Left lung (tissue), 14 donors: ENCODE measurements at places on chromosomes 11 and 22. TPM values are rescaled to one million over a fixed set of nuclear protein-coding genes. Genes with fewer than 3 reads are reported as not detected.

Gene BET1L
- polyA plus RNA-seq: 40.0 TPM

Gene APOL2
- polyA plus RNA-seq: 40.8 TPM

DNA sequence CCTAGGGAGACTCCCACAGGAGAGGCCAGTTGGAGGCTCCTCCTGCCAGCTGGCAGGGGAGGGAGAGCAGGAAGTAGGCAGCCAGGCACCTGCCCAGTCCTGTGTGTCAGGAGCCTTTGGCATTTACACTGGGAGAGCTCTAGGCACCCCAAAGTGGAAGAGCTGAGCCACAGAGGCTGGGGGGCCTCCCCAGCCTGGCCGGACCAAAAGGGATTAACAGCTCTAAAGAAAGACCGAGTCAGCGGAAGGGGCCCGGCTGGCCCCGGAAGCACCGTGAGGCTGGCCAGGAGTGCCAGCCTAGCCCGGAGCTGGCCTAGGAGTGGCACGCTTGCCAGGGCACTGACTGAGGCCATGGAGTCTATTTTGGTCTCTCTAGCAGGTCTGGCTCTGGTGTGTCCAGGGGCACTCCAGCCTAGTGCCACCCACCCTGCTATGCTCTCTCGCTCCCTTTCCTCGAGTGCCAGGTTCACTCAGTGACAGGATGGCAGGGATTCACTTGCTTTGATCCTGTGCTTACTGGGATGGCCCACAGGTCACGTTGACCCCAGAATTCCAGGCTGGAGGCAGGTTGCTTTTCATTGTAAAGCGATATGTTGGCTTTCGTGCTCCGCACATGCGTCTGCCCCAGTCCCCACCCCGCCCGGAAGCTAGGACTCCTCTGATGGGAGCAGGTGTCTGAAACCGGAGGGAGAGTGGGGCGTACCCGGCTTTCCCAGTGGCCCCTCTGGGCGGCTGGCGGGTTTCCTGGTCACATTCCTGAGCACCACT, 3.3 kb upstream of the KMT5B start:
- no peak for DNase-seq

DNA sequence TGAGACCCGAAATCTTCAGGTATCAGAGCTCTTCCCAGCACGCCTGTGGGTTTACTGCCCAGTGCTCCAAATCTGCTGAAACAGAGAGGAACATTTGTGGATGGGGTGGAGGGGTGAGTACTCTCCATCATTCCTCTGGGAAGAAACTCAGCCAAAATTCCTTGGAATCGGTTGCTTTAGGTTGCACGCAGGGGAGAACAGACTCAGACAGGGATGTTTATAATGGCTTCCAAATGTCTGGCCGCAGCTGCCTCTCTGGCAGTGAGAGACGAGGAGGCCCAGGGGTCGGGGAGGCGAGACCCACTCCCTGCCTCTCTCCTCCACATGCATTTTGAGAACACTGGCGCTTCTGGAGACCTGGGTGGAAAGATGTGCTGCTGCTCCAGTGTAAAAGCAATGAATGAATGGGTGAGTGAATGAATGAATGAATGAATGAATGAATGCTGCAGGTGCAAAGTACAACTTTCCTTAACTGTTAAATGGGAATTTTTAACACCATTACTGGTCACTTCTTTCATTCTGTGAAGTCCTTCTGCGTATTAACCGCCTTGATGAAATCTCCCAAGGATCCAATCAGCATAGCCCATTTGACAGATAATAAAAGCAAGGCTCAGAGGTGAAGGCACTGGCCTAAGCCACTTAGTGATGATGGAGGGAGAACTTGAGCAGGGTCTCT, 437.4 kb downstream of the MIAT start:
- DNase-seq: peak; percentile 13

GRCh38 chr11:78039391-78039918, 16.4 kb upstream of the KCTD14 start:
- no peak for DNase-seq

DNA sequence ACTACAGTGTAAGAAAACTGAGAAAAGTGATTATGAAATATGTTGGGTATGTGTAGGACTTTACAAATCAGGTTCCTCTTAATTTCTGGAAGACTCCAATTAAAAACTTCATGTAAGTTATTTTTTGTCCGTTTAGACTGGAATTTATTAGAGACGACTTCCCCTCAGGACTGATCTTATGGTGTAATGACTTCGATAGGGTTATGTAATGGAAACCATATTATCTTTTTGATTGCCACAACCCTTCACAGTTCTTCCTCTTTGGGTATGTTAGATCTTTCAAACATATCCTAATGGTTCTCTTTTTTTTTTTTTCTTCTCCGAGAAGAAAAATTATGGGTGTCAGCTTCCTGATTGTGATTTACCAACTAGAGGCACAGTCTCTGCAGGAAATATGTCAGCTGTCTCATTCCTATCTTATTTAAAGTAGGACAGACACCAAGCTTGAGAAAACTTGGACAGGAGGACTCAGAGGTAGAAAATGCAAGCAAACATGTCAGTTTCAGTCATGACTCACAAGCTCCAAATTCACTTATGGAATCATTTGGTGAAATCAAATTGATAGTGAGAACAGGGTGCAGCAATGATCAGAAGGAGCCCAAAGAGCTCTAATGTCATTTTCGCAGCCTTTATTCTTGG, 11.1 kb upstream of the LDLRAD3 start:
- DNase-seq: peak; percentile 23

DNA sequence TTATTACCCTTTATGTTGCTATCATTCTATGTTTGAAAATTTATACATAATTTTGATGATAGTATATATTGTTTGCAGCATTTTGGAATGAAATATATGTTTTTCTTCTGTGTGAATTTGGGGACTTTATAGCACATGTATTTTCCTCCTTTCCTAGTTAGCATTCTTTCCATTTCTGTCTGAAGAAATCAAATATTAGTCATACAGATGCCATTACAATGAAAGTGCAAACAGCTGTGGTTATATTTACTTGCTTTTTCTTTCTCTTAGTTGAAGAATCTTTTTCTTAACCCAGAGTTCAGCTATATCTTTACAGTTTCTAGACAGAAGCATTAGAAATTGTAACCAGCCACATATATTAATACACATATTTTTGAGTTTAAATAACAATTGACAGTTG, 753.1 kb upstream of the ARHGAP42 start:
- no peak for DNase-seq

DNA sequence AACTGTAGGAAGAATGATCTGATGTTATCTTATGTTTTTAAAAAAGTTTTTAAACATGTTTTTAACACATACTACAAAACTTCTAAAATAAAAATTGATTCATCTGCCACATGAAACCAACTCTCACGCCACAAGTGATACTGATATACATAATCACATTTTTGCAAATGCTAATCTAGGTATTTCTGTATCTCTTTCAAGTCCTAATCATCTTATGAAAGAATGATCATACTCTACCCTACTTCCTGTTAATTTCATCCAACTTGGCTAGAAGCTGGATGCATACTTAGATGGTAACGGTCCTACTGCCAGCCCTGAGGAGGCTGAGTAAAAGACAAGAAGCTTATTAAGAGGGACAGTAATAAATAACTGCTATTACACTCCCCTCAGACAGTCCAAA, 19.2 kb downstream of the THAP12 start:
- DNase-seq: no peak

GRCh38 chr11:12152321-12152720, 41.9 kb downstream of the MICAL2 start:
- DNase-seq: no peak

- DNase-seq: no peak
These were observed 37.1 kb downstream of the BCR start for GRCh38 chr22:23217171-23218052.

DNA sequence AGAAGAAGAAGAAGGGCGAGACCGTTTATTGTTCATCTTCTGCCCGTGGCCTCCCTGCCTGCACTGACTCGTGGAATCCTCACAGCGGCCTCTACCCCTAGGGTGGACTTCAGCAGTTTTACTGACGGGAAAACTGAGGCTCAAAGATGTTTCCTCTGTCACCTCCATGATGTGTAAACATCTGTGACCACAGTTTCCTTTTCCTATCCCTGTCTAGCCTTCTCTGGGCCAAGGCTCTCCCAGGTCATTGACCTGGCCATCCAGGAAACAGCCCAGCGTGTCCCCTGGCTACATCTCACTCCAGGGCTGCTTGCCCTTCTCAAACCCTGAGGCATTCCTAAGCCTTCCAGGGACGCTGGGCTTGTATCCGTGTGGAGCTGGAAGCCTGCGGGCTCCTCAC, 49.0 kb upstream of the GCAT start:
- no peak for DNase-seq

- DNase-seq: no peak
These were observed 64.4 kb downstream of the CD82 start for GRCh38 chr11:44629732-44630345.

GRCh38 chr11:17019232-17019631, 5.0 kb upstream of the PLEKHA7 start:
- no peak for DNase-seq

DNA sequence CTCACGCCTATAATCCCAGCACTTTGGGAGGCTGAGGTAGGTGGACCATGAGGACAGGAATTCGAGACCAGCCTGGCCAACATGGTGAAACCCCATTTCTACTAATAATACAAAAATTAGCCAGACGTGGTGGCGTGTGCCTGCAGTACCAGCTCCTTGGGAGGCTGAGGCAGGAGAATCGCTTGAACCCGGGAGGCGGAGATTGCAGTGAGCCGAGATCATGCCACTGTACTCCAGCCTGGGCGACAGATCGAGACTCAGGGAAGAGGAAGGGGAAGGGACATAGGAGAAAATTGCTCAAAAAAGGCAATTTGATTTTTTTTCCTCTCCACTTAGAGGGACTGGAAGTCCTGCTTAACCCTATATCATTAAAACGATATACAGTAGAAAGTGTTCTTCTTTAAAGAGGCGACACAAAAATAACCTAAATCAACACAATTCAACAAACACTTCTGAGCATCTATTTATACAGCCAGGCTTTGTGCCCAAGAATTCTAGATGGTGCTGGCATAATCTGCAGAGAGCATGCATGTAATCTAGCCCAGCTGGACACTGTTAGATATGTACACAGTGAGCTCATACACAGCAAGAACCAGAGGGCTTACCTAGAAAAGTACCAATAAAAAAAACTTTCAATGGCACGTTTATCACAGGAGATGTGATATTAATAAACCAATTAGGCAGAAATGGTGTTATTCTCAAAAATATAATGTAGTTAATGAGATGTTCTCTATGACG, 20.9 kb upstream of the DENND5A start:
- DNase-seq: no peak

GRCh38 chr11:70454197-70454767, 56.0 kb downstream of the CTTN start:
- no peak for DNase-seq

GRCh38 chr11:24781288-24781687, 284.4 kb downstream of the LUZP2 start:
- no peak for DNase-seq

DNA sequence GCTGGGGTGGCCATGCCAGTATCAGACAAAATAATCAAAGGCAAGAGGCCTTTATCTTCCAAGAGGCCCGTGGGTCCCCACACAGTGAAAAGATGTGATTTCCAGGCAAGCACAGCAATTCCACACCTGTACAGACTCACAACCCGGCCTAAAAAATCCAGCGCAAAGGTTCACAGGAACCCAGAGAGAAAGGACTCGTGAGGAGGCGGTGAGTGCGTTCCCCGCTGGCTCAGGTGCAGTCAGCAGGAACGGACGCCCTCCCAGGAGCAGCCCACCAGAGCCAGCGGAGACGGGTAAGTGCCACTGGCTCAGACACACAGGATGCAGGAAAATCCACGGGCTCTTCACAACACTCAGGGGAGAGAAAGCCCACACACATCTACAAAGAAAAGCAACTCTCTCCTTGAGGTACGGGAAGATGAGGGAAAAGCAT, 4.4 kb downstream of the TOLLIP start:
- no peak for DNase-seq

GRCh38 chr11:31218847-31219246, 150.7 kb downstream of the DCDC1 start:
- DNase-seq: no peak

DNA sequence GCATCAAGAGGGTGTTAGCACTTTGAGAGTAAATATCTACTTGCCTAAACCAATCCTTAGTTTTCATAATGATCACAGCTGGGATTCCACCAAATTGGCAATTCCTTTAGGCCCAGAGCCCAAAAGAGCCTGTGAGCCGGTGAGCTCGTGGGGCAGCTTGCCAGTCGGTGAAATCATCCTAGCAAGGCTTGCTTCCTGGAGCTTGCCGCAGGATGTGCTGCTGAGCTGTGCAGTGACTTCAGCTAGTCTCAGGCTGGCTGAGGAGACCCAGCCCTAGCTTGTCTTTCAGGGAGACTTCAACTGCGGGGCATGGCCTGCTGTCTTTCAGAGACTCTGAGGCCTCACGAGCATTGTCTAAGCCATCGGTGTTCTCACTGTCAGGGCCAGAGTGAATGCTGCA, 73.6 kb upstream of the SUSD2 start:
- DNase-seq: peak; percentile 83
